HL-60 (cell line): ENCODE measurements at places on chromosomes 2 and 18.

- DNase-seq = no peak
These were observed 4.5 kb downstream of the SEMA4F start for GRCh38 chr2:74658516-74658915.

DNA sequence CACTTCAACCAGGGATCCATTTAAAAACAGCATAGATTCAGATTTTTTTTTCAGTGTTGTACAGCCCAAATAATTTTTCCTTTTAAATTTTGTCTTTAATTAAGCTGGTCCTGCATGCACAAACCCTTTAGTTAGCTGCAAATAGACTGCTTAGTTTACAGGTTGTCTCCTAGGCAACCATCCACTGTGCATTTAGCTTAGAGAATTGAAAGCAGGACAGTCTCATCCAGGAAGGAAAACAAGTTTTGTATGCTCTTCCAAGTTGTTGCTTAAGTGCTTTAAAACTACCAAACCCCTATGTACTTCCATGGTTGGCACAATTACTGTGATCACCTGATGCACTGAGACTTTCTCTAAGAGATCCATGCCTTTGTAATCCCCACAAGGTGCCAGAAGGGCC, at the start of gene MAP3K19:
TSS of gene MAP3K19 (minus strand) at position 148 of the 400 bp plus-strand sequence. CDS start 22,800 bp downstream, outside the sequence.
- no peak for DNase-seq

- DNase-seq = no peak
These were observed 12.0 kb downstream of the SLC38A11 start for GRCh38 chr2:164943289-164943688.

- DNase-seq = no peak
These were observed 16.2 kb downstream of the GULP1 start for GRCh38 chr2:188307850-188308283.

- DNase-seq = no peak
These were observed 305.9 kb upstream of the MEX3C start for GRCh38 chr18:51503351-51503750.

GRCh38 chr2:129319422-129319717, 660.1 kb upstream of the RAB6C start:
- DNase-seq = no peak

- no peak for DNase-seq
These were observed 49.3 kb downstream of the UXS1 start for GRCh38 chr2:106144621-106145331.

GRCh38 chr2:85537600-85538506, 1.1 kb upstream of the MAT2A start:
- peak; percentile 65 for DNase-seq

DNA sequence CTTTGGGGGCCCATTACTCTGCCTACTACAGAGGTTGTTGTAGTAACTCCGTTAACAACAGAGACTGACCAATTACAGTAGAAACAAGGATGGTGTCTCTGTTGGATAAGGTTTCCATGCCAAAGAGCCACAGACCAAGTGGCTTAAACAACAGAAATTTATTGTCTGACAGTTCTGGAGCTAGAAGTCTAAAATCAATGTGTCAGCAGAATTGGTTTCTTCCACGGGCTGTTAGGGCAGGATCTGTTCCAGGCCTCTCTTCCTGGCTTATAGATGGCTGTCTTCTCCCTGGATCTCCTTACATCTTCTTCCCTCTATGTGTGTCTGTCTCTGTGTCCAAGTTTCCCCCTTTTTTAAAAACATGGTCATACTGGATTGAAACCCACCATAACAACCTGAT, 135.3 kb downstream of the AKAIN1 start:
- DNase-seq = no peak

GRCh38 chr2:28480403-28481049, 15.3 kb upstream of the PLB1 start:
- DNase-seq = no peak

GRCh38 chr2:84808279-84808678, 72.6 kb downstream of the TRABD2A start:
- DNase-seq = no peak

- no peak for DNase-seq
These were observed 18.1 kb downstream of the NCAPH start for GRCh38 chr2:96353606-96354101.

DNA sequence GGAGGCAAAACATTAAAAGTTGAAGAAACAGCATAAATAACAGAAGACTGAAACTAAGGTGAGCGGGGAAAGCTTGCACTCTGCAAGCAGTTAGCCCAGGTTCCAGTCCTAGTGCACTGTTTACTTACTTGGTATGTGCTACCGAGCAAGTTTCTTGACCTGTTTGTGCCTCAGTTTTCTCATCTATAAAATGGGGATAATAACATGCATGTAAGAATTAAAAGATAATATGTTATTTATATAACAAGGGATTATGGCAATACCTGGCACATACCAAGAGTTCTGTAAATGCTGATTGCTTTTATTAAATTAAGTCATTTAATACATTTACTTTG, 37.1 kb upstream of the IKZF2 start:
- DNase-seq = no peak

GRCh38 chr2:231677632-231678104, 30.7 kb upstream of the PTMA start:
- DNase-seq = no peak

DNA sequence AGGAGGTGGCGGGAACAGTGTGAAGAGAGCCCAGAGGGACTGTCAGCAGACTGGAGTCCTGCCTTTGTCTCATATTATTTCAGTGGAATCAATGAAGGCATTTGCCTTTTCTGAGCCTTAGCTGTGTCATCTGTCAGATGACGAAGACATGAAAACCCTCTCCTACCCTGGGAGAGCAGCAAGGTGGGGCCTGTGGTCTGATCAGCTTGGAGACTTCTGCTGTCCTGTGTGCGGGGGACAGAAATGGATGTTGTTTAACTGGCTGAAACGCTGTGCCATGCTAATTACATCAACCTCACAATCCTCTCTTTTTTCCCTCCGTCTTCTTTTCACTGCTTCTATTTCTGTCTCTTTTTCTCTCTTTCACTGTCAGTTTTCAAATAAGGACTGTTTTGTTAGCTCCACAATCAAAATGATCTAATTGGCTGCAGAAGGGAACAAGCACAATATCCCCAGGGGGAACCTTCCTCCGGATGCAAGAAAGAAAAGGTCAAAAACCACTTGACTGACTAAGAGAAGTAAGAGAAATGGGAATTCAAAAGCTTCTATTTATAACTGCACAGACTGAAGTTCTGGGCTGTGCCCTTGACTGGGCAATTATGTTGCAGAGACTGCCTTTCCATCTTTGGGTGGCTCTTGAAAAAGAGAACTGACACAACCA, 340.1 kb downstream of the CLIP4 start:
- no peak for DNase-seq

DNA sequence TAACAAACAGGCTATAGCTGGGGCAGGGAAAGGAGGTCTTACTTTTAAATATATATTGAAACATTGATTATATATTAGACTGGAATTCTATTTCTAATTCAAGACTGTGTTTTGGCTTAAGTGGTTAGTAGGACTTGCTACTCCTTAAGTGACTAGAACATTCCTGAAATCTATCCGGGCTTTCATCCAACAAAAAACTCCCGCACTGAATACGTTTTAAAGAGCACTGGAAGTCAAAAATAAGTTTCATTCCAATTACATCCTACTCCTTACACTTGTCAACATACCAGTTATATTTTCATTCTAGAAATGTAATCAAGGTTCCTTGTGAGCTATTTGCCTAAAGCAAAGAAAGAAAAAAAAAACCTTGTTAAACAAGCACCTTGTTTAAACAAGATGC, 204.6 kb downstream of the SP3 start:
- DNase-seq = no peak

GRCh38 chr2:120291401-120292311, 39.0 kb downstream of the RALB start:
- DNase-seq = no peak

GRCh38 chr18:2471523-2471922, 99.8 kb downstream of the METTL4 start:
- no peak for DNase-seq

DNA sequence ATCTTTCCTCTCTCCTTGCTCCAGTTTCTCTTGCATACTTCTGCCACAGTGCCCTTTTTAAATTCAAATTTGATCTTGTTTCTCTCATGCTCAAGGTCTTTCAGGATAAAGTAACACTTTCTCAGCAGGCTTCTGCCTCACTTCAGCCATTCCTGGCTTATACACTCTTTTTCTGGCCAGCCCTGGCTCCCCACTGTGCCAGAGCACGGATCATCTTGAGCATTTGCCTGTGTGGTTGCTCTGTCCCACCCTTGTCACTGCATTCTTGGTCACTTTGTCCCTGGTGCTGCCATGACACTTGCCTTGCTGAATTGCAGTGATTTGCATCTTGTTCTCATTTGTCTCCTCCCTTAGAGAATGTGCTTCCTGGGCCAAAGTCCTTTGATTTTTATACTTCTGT, 634.3 kb downstream of the TMEM182 start:
- no peak for DNase-seq

DNA sequence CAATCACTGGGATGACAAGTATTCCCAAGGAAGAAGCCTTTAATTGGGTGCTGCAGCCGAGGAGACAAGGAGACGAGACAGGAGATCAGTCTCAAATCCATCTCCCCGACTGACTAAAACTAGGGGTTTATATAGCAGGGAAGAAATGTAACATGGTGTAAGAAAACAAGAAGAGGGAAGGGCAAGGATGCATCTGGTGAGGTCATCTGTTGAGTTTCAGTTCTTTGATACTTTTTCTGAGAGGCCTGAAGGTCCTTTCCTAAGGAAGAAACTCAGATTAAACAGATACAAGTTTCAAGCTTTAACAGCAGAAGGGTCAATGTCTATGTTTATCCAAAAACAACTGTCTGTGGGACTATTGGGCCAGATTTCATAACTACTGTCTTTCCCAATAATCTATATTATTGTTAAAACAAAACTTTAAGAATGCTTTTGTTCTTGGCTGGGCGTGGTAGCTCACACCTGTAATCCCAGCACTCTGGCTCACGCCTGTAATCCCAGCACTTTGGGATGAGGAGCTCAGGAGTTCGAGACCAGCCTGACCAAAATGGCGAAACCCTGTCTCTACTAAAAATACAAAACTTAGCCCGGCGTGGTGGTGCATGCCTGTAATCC, 2.5 kb upstream of the PDCL3 start:
- no peak for DNase-seq

DNA sequence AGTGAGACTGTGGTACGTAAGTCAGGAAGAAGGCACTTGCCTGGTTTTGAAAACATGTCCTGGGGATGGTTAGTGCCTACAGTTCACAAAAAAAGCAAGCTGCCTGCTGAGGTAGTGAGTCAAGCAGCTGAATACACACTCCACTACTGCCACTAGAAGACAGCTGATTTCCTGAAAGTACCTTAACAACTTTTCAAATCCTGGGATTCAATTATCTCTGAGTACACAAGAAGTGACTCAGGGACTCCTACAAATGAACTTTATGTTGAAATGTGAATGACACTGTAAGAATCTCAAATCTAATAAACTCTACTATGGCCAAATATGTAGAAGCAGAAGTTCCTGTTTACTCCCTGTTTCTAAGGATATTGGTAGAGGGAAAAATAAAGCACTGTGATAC, 58.0 kb upstream of the ARL5A start:
- no peak for DNase-seq

DNA sequence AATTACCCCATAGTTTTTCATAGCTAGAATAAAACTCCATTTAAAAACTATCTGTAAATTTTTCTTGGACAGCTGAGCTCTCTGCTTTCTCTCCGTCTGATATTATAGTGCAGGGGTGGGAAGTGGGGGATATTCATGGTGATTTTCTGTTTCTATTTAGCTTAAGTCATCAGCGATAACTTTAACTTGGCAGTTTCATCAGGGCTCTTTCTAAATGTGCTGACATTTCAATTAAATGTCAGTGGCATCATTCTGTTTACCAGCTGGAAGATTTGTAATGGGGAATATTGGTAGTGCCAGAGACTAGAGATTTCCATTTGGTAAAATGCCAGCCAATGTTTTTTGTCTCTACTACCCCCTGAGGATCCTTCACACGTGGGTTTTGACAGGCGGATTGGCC, 53.5 kb upstream of the CAPN13 start:
- no peak for DNase-seq

DNA sequence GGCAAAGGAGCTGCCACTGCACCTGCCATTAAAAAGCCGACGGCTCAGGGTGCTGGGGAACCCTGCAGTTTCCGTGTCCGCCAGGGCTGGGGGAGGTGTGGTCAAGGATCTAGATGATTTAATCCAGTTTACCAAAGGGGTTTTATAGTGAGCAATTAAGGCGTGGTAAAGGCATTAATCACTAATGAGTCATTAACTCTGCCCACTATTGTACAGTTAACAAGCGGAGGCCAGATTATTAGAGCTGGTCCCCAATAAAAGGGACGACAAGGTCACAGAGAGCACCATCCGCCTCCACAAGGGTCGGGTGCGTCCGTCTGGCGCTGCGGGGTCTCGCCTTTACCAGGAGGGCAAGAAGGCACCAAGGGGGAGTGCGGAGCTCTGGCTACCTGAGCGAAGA, 9.6 kb downstream of the RAX start:
- no peak for DNase-seq

DNA sequence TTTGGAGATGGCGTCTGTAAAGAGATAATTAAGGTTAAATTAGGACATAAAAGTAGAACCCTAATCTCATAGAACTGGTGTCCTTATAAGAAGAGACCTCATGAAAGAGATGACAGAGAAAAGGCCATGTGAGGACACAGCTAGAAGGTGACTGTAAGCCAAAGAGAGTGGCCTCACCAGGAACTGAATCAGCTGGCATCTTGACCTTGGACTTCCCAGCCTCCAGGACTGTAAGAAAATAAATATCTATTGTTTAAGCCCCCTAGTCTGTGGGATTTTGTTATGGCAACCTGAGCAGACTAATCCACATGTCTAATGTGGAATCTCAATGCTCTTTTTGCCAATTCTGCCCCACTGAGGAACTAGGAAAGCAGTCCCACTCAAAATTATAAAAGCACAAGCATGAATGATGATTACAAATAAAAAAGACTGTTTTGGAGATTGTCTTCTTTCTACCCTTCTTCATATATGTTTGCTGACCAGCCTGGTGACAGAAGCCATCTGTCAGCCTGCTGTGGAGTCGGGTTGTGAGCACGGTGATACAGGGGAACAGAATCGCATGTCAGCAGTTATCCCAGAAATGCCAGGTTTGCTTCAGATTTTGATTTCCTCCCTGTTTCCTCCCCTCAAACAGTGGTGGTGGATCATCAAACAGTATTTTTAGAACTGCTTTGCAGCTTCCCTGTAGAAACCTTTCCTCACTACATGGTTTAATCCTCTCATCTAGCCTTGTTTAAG, 54.2 kb downstream of the INPP4A start:
- no peak for DNase-seq

- DNase-seq = no peak
These were observed 1.7 kb downstream of the FOSL2 start for GRCh38 chr2:28394331-28394877.

GRCh38 chr2:23924589-23925359, 2.1 kb downstream of the ATAD2B start:
- no peak for DNase-seq

- DNase-seq = no peak
These were observed 30.6 kb upstream of the EPG5 start for GRCh38 chr18:45997700-45998151.

- no peak for DNase-seq
These were observed 105.5 kb downstream of the UGGT1 start for GRCh38 chr2:128196471-128196931.

DNA sequence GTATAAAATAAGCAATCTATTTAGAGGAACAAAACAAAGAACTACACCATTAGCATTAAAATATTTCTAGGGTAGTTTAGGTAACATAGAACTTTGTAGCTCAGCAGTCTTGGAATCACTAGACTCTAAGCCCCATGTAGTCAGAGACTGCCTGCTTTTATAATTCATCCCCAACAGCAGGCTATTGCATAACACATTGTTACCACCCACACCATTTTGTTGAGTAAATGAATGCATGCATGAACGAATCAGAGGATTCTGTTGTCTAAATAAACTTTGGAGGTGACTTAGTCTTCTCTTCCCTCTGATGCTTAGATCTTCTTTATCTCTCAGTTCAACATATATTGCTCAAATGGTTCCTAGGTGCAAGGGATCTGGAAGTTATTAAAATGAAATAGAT, 167.6 kb upstream of the TNP1 start:
- no peak for DNase-seq
